Hypothalamus (tissue), 51 donors: ENCODE measurements at places on chromosomes 12 and 14.
A peak's percentile ranks its signal among the peaks of the same experiment; 100 is the strongest.

DNA sequence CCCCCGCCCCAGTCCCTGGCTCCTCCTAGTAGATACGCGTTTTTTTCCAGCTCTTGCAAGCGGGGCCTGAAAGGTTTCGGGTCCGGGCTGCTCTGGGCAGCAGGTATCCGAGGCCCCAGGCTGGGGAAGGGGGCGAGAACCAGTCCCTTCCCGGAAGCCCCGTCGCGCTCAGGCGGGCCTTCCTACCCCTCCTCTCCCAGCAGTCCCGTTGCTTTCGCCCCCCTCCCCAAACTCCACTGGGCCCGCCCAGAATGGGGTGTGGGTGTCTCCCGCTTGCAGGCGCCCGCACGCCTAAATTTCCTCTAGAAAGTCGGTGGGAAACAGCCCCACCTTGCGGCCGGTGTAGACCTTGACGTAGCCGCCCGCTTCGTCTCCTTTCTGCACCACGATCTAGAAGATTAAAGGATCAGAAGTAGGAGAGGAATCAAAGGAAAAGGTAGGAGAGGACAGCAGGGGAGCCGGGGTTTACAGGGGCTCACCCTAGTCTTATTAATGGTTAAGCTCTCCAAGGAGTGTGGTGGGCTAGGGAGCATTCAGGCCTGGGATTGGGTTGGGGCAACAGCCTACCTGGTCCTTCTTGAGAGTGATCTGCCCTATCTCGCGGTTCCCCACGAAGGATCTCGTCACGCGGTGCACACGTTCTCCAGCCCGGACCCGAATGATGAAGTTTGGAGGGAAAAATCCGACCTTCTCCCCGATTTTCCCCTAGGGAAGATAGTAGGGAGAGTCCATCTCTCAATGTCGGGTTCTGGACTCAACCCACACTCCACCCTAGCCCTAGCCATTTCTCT is 7.3 kb downstream of the STAC3 start:
- peak; percentile 65 for DNase-seq

- DNase-seq, result no peak
Observed at GRCh38 chr12:64098709-64099354, 123.3 kb downstream of the KICS2 start.

DNA sequence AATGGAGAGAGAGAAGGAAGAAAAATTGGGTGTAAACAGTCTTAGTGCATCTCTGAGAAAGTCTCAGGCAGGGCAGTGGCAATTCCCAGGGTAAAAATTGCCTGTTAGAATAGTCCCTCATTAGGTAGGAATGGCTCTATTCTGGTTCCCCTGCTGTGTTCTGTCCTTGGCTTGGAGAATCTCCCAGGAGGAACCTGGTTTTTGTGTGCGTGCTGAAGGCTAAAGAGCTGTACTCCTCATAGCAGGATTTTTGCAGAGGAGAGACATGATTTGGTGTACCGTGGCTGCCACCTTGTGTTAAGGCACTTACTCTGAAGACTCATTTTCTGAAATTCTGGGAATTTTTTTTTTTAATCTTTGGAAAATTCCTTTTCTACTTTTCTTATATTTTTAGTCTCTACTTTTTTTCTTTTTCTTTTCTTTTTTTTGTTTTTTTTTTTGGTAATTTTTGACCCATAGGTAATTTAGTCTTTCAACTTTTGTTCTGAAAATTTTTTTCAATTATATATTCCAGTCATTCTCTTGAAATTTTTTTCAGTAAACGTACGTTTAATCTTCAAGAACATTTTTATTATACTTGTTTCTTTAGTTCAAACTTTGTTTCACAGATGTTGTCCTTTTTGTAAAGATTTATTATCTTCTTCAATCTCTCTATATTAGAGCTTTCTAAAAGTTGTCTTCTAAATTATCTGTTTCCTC is 63.8 kb downstream of the FBXO33 start:
- no peak for DNase-seq

DNA sequence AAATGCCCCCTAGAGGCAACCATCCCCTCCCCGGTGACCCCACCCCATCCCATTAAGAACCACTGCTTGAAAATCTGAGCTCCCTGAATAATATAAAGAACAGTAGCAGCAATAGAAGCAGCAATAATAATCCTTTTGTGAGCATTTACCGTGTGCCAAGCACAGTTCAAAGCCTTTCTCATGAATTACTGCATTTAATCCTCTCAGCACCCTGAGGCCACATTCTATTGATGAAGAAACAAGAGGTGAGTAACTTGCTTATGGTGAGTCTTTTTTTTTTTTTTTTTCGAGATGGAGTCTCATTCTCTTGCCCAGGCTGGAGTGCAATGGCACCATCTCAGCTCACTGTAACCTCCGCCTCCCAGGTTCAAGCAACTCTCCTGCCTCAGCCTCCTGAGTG is 65.0 kb downstream of the KCNK10 start:
- DNase-seq, result no peak

- DNase-seq, result no peak
Observed at GRCh38 chr12:65205886-65206285, 36.5 kb downstream of the LEMD3 start.

DNA sequence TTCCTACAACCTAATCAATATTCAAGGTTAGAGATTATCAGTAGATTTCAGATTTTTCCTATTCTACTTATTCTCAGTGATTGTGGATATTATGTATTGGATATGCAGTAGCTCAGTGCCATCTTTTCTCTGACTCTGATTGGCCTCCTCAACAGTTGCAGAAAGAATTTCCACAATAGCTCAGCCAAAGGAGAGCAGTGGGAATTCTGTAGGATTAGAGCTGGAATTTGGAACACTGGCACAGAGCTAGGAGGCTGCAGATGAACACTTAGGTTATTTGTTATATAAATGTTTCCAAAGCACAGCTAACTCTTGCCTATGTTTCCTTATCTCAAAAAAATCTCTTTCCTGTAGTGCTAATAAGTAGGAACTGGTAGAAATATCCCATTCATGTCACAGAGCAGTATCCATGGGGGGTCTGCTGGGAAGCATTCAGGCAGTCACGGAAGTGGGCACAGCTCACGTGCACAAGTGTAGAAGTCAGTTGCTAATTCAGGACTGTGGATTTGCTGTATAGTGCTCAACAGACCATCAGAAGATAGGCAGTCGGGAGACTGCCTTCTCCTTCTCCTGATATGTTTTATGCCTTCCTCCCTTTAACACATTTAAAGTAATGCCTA is 116.2 kb upstream of the TMEM260 start:
- no peak for DNase-seq

GRCh38 chr14:56219666-56220413 is 101.6 kb downstream of the PELI2 start:
- no peak for DNase-seq

DNA sequence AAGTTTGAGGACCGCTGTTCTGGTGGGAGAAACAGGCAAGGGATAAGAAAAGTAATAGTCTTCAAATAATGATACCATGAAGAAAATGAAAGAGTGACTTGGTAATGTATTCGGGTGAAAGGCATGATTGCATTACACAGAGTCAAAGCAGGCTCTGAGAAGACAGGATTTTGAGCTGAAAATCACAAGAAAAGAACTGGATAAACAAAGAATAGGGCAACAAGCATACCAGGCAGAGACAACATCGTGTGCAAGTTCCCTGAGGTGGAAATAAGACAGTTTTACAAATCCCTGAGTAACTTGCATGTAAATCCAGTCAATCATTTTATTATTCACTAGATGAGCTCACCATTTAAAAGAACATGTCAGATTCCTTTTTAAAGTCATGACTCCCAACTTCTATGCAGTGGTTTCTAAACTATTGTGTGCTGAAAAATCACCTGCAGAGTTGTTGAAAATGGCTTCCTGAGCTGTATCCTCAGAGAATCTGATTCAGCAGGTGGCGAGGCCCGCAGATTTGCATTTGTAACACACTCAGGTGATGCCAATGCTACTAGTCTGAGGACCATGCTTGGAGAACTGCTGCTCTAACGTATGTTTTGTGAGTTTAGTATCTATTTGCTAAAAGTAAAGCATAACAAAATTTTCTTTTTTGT is 133.0 kb upstream of the ABCD2 start:
- DNase-seq, result no peak

DNA sequence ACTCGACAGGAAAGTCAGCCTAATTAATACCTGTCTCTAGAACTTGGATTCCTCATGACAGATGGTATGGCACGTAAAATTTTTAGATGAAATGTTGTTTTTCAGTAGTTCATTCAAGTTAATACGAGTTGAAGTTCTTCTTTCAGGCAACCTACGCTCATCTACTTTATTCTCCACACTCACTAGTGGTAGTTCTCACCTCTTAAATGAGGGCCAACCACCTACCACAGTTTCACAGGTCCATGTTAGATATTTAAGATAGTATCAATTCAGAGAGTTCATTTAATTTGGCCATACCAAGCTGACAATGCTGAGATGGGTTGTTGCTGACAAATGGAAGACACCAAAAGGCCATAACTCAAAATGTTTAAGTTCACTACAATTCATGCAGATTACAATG is 50.6 kb downstream of the NIN start:
- DNase-seq, result no peak

GRCh38 chr14:59107819-59108218 is 80.6 kb upstream of the DAAM1 start:
- no peak for DNase-seq

DNA sequence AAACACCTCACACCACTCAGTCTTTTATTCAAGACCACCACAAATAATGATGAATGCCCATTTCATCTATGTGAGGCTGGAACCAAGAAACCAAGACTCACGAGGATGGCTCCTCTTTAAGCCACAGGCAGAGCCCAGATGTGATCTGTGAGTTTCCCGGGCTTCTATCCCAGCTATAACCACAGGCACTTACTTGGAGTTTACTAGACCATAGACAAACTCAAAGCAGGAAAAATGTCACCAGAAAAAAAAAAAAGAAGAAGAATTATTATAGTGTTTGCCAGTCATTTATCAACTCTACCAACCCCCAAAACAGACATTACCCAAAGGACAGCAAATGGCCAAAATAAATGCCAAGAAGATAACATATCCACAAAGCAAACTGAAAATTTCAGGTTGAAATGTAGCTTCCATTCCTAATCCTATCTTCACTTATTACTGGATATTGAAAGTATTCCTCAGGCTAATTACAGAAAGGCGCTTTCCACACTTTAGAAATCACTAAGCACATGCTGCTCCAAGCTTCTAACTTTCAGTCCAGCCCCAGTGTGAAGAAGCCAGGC is 44.7 kb downstream of the ZFYVE1 start:
- no peak for DNase-seq

- no peak for DNase-seq
Observed at GRCh38 chr12:107448198-107448597, 237.4 kb upstream of the PWP1 start.

GRCh38 chr12:54442961-54443360 is 23.9 kb upstream of the ITGA5 start:
- DNase-seq, result no peak

DNA sequence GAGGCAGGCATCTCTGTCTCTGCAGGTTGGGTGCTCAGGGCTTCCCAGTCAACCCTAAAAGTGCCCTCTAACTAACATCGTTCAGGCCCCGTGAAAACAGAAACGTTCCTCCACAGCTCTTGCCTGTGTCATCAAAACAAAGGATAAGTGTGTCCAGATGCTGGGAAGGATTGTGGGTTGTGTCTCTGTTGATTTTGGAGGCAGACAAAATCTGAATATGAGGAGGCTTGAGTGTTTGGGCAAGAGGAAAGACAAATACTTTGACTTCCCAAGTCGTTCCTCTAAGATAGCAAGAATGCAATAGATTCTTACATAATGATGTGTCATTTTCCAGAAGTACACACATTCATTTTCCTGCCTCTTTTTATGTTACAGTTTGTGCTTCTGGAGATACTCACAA is 52.9 kb downstream of the SERPINA3 start:
- no peak for DNase-seq

DNA sequence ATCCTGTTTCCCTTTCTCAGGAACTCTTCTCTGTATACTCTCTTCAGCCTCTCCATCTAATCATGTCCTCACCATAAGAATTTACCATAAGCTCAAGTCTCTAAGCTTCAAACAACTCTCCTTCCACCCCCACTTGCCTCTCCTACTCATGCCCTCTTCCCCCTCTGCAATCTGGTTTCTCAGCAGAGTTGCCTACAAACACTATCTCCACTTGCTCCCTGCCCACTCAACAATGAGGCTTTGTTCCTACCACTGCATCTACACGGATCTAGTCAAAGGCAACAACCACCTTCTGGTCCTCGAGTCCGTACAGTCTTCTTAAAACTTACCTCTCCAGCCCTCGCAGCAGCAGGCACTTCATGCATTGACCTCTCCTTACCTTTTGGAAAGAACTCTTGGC is 17.2 kb upstream of the FBLN5 start:
- no peak for DNase-seq

DNA sequence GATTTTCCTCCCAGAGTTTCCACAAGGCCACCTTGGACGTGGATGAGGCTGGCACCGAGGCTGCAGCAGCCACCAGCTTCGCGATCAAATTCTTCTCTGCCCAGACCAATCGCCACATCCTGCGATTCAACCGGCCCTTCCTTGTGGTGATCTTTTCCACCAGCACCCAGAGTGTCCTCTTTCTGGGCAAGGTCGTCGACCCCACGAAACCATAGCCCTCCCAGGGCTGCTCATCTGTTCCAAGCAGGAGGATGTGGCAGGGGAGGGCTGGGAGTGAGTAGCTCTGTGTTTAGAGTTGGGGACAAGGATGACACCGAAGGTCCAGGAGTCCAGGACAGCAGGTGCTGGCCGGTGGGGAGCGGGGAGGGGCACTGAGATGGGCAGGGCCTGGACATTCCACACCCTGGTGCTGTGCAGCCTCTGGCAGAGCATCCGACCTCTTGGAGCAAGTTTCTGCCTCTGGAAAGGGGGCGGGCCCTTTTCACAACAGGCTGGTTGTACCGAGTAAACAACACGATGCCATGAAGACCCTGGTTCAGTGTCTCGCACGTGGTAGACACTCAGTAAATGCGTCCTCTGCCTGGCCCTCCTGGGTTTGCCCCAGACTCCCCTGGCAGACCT is 8.2 kb downstream of the SERPINA4 start:
- DNase-seq, result no peak

GRCh38 chr14:90418053-90418452 is 21.2 kb downstream of the CALM1 start:
- no peak for DNase-seq

- DNase-seq, result no peak
Observed at GRCh38 chr12:123868791-123869190, 103.8 kb downstream of the CCDC92 start.

DNA sequence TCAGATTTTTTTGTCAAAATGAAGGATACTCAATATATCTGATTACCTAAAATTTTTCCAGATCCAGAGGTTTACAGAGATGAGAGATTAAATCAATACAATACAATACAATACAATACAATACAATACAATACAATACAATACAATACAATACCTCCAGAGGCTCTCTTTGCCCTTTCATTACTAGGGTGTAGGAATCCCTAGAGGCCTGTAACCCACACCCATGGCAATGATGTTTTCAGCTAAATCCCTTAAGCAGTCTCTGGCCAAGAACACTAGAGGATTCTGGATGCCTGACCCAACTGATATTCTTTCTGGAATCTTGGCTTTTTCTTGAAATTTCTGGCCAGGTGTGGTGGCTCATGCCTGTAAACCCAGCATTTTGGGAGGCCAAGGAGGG is 23.7 kb upstream of the AEBP2 start:
- no peak for DNase-seq

- DNase-seq, result no peak
Observed at GRCh38 chr12:80432061-80432460, 12.0 kb upstream of the PTPRQ start.

GRCh38 chr14:87044807-87045206 is 948.2 kb downstream of the GALC start:
- DNase-seq, result no peak
